ENCODE measurements at places on chromosomes 4 and X. TPM values are rescaled to one million over a fixed set of nuclear protein-coding genes. Genes with fewer than 3 reads are reported as not detected.

Gene SULT1B1
- not detected for total RNA-seq

Gene NCAPG
- total RNA-seq = 48.8 TPM

Gene FRMD7
- total RNA-seq = not detected

Gene STPG2
- 0.11 TPM for total RNA-seq

Gene FGFR3
- 75.7 TPM for total RNA-seq

DNA sequence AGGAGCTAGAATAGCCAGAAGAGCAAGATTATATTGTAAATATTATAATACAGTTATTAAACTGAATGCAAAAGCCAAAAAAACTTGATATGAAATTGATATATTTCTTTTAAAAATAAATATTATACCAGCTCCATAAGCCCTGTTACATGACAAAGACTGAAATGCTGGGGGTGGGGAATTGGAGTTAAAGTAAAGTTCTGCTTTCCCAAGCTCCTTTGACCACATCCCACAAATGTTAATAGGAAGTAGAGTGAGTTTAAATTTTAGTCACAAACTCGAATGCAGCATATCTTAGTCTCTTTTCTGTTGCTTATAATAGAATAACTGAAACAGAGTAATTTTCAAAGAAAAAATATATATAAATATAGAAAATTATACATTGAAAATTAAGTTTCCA lies 46.9 kb upstream of the NFKB1 start:
- no peak for DNase-seq

- DNase-seq = no peak
Observed at GRCh38 chr4:116243431-116243830, 841.9 kb downstream of the TRAM1L1 start.

GRCh38 chr4:57287687-57288604 lies 177.8 kb upstream of the IGFBP7 start:
- no peak for DNase-seq

- no peak for DNase-seq
Observed at GRCh38 chr4:5470318-5471198, 237.8 kb downstream of the EVC2 start.

DNA sequence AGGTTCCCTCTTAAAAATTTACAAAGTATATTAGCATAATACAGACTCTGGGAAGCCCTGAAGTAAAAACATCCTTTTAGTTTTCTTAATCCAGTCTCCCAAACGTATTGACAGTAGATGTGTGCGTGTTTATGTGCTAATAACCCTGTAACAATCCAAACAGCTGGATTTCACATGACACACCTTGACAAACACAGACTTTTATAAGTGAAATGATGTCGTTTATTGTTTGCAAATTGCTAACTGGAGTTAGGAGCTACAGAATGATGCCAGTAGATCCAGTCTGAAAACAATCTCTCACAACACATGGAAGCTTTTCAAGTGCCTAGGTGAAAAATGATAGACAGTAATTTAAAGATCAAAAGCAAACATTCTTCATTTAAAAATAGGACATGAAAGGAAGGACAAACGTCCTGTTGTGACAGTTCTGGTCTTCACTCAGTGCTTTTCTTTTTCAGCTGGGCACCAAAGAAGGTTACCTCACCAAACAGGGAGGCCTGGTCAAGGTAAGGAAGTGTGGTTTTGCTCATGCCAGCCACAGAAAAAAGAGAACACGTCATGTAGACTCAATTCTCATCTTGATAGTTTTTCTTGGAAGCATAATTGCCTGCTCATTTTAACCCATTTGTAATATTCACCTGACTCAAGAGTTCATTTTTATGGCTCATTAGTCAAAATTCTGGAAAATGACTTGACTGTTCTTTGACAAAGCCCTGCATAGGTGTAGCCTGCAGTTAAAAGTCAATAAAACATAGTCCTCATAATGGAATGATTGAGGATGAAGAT lies 32.9 kb downstream of the LAMTOR3 start:
- no peak for DNase-seq

- DNase-seq = no peak
Observed at GRCh38 chrX:20471483-20471882, 204.8 kb upstream of the RPS6KA3 start.

Measured in H9 (cell line).